A172 (cell line): ENCODE measurements at places on chromosomes 11 and 22.

- DNase-seq: peak; percentile 12
These were observed 6.3 kb downstream of the PC start for GRCh38 chr11:66951927-66952337.

DNA sequence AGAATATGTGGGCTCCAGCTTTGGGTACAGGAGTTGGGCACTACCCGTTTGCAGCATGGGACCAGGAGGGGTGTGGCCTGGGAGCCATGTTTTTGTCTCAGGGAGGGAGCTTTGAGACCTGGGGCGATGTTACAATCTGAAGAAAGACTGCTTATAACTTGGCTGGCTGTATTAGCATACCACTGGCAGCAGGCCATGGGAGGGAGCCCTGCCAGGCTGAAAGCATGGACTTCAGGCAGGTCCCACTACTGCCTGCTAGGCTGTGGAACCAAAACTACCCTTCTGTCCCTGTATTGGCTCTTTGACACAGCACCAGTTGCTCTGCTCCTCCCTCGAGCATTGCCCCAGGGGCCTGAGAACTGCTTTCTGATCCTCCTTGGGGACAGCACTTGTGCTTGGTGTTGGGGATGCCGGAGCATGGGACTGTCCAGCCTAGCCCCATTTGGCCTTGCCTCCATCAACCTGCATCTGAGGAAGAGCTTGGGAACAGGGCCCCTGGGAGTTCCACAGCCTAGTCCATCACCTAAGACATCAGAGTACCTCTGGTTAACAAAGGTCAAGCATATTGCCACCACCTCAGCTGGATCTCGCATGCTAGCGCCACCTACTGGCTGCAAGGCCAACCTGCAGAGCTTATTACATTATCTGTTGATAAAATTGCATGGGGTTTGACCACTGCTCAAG lies 217.4 kb downstream of the SBF2 start:
- peak; percentile 12 for DNase-seq

- DNase-seq: no peak
These were observed 46.1 kb downstream of the BDNF start for GRCh38 chr11:27653990-27654758.

DNA sequence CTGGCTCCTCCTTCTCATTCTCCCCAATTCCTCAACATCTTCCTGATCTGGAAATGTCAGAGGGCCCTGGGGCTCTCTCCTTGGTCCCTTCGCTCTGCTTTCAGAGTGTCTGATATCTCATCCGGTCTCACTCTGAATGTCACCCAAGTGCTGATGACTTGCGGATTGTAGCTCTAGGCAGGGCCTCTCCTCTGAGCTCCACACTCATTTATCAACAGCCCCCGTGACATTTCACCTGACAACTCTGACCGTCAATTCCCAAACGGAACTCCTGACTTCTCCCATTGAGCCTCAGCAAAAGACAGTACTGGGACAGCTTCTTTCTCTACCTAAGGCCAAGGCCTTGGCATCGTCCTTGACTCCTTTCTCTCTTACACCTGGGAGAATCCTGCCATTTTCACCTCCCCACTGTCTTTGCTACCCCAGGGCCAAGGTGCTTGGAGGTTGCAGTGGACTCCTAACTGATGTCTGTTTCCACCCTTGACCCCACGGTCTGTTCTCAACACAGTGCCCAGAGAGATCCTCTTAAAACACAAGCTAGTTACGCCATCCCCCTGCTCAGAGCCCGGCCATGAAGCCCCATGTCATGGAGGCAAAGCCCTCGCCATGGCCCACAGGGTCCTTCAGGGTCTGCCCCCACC lies 57.5 kb upstream of the THY1 start:
- no peak for DNase-seq

DNA sequence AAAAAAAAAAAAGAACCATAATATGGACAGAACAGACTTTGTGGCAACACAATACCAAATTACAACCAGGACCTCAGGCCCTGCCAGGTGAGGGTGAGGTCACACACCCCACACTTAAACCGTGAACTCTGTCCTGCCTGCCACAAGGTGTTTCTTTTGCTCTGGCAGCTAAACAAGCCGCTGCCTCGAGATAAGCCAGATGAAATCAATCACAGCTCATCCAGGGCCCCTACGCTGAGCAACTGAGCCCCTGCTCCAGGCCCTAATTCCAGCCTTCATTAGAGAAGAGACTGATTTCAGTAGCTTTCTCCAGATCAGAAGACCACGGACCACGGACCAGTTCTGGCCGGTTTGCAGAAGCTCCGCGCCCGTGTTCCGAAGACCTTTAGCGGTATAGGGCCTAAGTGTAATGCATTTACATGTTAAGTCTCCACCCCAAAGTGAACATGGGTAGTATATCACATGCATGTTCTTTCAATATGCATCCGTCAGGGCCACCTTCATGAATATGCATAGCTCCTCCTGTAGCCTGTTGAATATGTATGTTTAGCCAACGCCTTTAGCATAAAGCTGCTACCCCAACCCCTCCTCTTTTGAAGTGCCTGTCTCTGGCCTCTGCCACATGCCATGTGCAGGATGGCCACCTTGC lies 14.8 kb upstream of the RAC2 start:
- no peak for DNase-seq

- no peak for DNase-seq
These were observed 49.1 kb upstream of the CCDC188 start for GRCh38 chr22:20199906-20200305.

GRCh38 chr22:47342446-47342845 lies 580.0 kb downstream of the TBC1D22A start:
- DNase-seq: no peak

DNA sequence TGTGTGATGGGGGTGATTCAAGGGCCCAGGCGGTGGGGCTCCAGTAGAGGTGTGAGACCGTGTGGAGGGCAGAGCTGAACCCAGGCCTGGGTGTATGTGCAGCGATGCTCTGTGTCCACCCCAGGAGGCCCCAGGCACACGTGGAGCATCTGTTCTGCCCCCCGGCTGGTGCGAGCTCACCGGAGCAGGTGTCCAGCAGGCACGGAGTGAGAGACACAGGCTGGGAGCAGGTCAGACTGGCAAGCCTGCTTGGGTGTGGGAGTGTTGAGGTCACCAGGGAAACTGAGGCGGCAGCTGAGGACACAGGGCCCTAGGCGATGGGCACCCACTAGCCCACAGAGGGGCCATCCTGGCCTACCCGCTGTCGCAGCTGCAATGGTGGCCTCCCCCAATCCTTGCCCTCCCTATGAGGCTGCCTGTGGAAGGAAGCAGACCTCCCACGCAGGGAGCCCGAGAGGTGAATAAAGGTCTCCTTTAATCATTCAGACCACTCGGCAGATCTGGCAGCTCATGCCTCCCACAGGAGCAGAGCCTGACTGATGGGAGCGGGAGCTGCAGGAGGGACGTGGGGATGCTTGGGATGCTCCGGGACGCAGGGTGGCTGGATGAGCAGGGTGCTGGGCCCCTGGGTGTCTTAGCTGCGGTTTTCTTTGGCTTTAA lies 1165.1 kb downstream of the BRD1 start:
- DNase-seq: no peak

DNA sequence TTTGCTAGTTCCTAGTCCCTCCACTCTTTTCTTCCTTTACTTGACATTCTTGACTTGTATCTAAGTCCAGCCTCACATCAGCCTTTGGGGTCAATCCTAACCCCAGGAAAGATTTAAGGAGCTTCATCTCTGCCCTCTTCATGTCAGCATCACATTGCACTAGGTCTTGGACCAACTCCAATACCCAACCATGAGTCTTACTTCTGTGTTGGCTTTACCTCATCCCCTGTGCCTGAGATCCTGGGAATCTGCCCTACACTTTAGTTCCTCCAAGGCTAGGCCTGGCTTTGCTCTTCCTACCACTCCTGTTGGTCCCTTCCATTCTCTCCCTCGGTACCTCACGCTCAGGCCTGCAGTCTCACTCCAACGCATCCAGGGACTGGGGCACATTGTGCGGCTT lies 117.0 kb downstream of the SLC1A2 start:
- DNase-seq: no peak

- DNase-seq: no peak
These were observed 32.5 kb downstream of the MUC15 start for GRCh38 chr11:26539517-26539916.

DNA sequence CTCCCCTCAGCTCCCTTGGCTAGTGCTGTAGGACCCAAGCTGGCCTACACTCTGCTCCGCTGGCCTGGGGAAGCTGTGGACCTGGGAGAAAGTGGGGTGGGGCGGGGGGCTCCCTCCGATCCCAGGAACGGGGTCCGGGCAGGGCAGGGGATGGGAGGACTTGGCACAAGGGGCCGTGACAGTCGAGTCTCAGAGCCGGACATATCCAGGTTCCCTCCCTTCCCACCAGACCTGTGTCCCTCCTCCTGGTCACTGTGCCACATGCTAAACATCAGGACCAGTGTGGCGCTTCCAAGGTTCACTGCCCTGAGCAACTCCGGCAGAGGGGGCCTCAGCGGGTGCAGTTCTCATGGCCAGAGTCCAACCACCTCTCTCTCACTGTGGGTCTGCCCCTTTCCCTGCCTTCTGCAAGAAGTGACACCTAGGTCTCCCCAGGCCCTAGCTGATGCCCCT lies 2.0 kb downstream of the DUSP8 start:
- no peak for DNase-seq

GRCh38 chr11:1486054-1486825 lies at the start of gene MOB2:
TSS of gene MOB2 (minus strand) at chr11:1486779. CDS start at chr11:1486556, 223 bp downstream.
- DNase-seq: peak; percentile 27

- no peak for DNase-seq
These were observed 14.7 kb downstream of the EPS8L2 start for GRCh38 chr11:720642-721246.

DNA sequence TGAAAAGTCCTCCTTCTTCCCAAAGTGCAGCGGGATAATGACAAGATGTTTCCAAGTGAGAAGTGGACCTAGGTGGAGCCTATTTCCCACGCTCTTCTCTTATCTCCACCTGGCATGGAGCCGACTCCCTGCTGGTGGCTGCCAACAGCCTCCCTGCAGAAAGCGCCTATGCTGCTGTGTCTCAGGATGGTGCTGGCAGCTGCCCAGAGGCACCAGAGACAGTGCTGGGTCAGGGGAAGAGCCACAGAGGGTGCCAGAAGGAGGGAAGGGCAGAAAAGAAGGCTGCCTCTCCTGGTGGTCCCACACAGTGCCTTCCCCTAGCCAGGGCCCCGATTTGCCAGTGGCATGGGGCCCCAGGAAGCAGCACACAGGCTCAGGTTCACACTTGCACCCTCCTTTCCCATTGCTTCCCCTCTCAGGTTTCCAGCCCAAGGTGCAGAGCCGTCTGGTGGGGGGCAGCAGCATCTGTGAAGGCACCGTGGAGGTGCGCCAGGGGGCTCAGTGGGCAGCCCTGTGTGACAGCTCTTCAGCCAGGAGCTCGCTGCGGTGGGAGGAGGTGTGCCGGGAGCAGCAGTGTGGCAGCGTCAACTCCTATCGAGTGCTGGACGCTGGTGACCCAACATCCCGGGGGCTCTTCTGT lies 19.0 kb downstream of the CD5 start:
- DNase-seq: peak; percentile 56

GRCh38 chr22:46008291-46008690 lies 31.3 kb upstream of the WNT7B start:
- peak; percentile 46 for DNase-seq

DNA sequence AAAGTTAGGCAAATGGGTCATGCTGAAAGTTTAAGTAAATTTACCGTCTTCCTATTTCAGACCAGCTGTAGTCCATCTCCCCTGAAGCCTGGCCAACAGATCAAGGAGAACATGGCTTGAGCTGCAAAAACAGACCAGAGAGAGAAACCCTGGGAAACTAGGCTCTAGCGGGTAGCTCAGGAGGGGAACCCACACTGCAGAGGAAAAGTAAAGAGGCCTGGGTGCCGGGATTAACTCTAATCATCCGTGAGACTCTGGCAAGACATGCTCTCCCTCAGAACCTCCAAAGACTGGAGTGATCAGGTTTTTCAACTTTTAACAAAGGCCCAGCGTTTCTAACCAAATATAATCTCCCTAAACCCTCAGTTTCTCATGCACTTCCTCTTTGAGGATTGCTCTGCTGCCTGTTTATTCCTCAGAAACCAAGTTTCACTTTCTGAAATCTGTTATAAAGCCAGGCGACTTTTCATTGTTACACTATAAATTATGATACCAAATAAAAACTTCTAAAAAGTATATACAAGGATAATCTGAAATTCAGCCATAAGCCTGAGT lies 67.5 kb downstream of the GAB2 start:
- DNase-seq: peak; percentile 36

GRCh38 chr22:49965091-49966040 lies 4.8 kb downstream of the PIM3 start:
- DNase-seq: no peak

GRCh38 chr22:31625661-31626426 lies 36.2 kb downstream of the PISD start:
- DNase-seq: no peak

DNA sequence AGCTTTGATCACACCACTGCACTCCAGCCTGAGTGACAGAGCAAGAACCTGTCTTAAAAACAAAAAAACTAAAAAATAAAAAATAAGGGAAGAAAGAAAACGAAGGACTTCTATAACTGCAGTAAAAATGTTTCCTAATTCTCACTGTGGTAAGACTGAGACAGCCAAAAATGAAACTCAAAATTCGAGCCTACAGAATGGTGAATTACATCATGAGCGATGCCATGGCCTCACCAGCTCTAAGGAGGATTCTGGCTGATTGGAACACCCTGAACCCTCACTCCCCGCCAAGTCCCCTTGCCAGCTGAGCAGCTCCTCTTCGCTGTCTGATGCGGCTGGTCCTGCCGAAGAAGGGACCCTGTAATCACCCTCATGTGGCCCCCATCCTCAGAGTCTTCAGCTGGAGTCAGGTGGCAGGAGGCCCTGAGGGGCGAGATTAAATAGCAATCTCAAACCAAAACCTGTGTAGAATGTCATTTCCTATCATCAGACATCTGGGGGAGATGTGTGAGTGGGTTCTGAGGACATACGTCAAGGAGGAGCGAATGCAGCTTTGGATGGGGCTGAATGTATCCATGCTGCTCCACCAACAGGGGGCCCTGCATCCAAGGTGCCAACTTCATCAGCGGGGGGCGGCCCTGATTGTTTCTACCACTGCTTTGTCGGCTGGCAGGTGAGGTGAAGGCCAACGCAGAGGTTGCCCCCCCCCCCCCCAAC lies 29.2 kb downstream of the PDGFB start:
- DNase-seq: no peak

- no peak for DNase-seq
These were observed 4.3 kb upstream of the LMO1 start for GRCh38 chr11:8267831-8268529.

- DNase-seq: peak; percentile 41
These were observed 1112.0 kb upstream of the CCDC90B start for GRCh38 chr11:84398017-84398626.

GRCh38 chr11:134637091-134638015 lies 225.3 kb upstream of the B3GAT1 start:
- DNase-seq: no peak

DNA sequence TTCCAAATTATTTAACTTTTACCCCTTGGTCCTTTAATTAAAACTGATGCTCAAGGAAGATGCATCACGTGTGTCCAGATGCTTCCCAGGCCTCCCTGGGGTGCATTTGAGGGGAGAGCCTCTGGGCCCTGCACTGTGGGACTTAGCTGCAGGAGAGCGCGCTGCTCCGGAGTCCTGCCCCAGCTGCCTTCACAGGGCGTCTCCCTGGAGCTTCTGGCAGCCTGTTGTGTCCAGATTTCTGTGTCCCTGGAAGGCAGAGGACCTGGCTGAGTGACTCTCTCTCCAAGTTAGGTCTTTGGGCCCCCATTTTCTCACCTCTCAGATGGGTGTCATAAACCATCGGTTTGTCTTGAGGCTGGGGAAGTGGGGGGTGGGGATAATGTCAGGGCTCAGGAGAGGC lies 3.0 kb downstream of the ARHGAP8 start:
- no peak for DNase-seq

- DNase-seq: no peak
These were observed 52.6 kb downstream of the MAP6 start for GRCh38 chr11:75616281-75616680.

GRCh38 chr11:33383075-33383919 lies 126.1 kb downstream of the HIPK3 start:
- DNase-seq: no peak
